AG04449 (cell line): ENCODE measurements at places on chromosomes 13 and 19.
A peak's percentile ranks its signal among the peaks of the same experiment; 100 is the strongest.

DNA sequence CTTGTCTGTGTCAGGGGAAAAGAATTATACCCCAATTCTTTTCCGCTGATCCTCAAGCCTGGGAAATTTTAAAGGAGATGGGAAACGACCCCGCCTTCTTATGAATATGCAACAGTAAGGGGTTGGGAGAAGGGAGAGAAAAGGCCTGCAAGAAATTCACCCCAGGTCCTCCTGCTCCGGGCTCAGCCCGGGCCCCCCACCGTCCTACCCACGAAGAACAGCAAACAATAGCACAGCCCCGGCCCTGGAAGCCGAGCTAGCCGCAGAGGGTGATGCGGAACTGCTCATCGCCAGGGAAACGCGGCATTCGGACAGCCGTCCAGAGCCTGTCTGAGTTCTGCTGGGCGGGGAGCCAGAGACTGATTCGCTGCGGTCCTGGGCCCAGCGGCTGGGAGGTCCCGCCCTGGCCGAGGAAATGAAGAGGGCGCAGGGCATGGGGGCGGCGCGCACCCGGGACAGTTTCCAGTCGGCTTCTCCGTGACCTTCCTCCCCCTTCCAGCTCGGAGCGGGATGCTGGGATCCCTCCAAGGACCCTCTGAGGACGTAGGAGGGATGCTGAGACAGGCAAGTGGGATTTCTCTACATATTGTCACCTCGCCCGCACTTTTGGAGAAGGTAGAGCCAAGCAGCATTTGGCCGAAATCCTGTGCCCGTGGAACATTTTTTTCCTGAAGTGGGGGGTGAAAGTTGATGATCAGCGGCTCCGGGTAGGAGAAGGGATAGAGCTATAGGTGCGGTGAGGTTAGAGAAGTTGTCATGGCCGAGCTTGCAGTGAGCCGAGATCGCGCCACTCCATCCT, 82.3 kb upstream of the C1QTNF9B start:
- no peak for DNase-seq

DNA sequence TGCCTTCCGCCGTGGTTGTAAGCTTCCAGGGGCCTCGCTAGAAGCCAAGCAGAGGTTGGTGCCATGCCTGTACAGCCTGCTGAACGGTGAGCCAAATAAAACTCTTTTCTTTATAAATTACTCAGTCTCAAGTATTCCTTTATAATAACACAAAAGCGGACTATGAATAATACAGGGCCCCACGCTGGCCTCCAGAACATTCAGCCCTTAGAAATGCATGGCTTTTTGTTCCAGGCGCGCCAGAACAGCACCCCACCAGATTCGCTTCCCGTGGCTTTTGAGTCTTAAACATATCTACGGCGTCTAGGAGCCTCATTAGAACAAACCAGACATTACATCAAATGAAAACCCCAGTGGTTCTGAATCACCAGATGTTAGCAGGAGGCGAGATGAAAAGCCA, 75.1 kb downstream of the SLC15A1 start:
- peak; percentile 69 for DNase-seq

- DNase-seq: no peak
Observed at GRCh38 chr13:37277007-37277406, 171.5 kb upstream of the CSNK1A1L start.

DNA sequence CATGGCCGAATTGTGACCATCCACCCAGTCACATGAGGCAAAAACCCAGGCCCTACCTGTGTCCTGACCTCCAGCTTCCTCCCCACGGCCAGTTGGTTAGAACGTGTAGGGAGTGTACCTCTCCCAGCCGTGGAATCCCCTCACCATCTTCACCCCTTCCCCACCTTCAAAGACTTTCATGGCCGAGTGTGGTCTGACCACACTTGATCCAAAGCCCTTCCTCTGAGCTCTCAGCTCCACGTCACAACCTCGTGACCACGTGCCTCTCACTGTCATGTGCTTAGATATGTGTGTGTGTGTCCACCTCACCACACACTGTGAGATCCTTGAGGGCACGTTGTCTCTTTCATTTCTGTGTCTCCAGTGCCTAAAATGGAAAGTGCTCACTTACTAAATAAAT, 48.6 kb upstream of the UBE2L5 start:
- no peak for DNase-seq

GRCh38 chr13:110132225-110132982, 174.6 kb downstream of the COL4A1 start:
- DNase-seq: no peak

DNA sequence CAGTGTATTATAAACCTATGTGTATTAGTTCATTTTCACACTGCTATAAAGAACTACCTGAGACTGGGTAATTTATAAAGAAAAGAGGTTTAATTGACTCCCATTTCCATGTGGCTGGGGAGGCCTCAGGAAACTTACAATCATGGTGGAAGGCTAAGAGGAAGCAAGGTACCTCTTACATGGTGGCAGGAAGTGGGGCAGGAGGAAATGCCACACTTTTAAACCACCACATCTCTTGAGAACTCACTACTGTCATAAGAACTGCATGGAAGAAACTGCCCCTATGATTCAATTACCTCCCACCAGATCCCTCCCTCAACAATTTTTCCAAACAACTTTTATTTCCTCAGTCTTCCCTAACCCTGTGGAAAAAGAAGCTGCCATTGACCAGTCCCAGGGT, 14.5 kb upstream of the TPP2 start:
- no peak for DNase-seq

DNA sequence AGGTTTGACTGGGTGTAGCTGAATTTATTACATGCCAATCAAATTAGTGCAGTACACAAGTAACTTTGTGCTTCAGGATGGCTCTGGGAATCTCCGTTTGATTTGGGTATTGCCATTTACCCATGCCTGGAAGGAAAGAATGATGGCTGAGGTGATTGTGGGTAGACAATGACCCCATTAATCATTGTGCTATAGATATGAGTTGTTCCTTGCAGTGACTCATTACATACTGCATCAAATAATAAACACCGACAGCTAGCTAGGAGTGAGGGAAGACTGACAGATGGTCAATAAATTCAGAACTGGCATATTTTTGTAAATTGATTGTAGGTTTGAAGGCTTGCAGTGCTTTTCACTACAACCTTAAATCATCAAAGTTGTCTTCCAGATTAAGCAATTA, 1069.5 kb downstream of the DIAPH3 start:
- DNase-seq: no peak

DNA sequence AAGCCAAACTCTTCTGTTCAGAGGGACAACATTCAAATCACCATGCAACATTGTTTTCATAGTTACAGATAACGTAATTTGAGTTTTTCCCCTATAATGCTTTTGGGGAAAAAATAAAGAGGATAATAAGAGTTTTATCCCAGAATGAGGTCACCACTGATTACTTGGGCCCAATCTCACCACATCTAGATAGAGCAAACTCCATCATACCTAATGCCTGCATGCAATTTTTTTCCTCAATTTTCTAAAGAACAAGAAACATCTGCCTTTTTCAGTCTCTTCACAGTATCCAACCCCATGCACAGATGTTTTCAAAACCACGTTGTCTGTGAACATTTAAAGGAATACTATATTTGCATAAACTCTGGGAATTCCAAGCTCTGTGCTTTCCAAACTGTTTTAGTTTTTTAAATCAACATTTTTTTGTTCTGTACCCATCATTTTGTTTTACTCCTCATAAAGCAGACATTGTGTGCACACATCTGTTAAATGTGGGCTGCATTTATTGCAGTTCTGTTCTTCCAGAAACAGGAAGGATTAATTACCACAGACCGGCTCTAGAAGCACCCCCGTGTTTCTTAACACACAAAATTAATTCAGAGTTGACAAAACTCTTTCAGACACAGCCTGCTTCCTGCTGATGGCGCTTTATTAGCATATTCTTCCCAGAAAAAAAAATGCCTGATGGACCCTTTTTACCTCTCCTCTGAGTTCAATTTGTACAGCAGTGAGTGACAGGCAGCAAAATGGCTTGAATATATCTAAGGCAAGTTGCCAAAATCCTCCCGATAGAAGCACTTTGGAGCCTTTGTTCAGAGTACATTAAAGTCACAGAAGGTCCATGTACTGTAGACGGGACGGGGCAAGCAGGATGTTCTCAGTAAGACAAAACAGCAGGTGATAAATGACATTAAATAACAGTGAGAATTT, 1171.9 kb downstream of the EFNB2 start:
- DNase-seq: no peak

DNA sequence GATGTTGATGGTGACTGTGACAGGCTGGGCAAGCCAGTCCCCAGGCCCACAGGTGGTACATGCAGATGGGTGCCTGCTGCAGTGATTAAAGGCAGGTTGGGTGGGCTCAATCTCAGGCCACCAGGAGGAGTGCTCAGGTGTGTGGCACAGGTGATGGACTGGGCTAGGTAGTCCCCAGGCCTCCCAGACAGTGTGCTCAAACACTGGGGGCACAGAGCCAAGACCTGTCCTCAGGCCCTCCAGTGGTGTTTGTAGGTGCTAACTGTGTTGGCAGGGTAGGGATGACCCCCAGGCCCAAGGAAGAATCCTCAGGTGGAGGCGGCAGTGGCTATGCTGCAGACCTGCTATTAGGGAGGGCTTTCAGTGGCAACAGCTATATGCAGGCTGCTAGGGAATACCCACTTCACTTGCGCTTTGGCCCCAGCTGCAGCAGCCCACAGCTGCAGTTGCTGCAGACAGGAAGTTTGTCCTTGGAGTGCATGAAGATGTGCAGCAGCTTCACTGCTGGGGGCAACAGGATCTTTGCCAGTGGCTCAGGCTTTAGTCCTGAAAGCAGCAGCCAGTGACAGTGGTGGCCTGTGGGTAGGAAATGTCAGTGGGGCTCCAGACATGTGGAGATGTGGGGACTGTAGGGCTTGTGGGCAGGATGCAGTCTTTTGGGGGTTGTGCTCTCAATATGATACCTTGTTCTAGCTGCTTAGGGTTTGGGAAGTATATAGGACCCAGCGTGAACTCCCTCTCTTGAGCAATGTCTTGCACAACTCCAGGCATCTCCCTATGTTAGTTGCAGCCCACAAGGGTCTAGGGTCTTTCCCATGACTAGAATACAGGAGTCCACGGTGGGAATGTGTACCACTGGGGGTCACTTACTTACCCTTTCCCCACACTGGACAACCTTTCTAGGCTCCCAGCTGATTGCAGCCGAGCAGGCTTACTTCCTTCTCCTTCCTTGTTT, 54.1 kb upstream of the MLNR start:
- DNase-seq: no peak

GRCh38 chr19:3949997-3950859, 17.4 kb downstream of the NMRK2 start:
- DNase-seq: no peak

GRCh38 chr19:38434549-38435051, 1.1 kb downstream of the RYR1 start:
- no peak for DNase-seq

GRCh38 chr13:52650731-52651130, 1.9 kb upstream of the SUGT1 start:
- DNase-seq: no peak

- no peak for DNase-seq
Observed at GRCh38 chr13:21967871-21968270, 297.0 kb downstream of the FGF9 start.

- DNase-seq: no peak
Observed at GRCh38 chr13:45434556-45435371, 16.6 kb upstream of the SLC25A30 start.

GRCh38 chr19:6837525-6837924, 49.9 kb upstream of the ADGRE1 start:
- no peak for DNase-seq

DNA sequence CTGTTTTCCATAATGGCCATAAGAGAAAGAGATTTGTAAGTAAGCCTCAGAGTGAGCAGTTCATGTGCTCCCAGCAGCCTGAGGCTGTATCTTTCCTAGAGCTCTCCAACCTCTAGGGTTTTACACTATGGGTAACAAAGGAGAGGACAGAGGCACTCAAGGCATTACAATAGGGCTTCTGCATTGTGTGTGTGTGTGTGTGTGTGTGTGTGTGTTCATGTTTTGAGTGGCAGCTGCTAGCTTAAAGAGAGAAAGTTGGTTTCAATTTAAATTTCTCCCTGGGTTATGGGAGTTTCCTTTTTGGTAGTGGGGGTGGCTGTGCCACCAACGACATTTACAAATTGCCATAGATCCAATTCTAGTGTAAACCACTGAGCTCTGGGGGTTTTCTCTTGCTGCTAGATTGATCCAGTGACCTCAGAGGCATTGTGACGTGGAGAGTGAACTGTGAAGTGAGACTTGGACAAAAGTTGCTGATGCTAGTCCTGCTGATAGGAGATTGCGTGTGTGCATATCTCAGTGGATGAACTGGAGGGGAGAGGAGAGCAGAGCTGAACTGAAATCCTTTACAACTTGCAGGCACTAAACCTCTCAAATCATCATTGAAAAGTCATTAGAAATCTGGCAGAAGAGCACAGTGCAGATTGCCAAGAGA, 67.2 kb upstream of the OLFM4 start:
- DNase-seq: no peak

- no peak for DNase-seq
Observed at GRCh38 chr19:55691561-55692481, 16.8 kb downstream of the EPN1 start.

DNA sequence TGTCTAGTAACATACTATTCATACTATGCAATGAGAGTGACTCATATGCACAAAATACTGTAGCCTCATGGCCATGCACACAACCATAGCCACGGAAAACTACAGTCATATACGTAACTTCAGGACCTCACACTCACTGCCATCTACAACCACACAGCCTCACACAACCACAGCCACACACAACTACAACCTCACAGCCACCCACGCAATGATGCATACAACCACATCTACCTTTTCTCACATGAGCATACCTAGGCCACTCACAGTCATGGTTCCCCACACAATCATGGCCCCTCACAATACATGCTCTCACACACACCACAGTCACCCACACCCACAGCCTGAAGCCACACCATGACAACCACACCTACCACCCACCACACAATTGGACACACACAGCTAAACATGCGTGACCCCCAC, 8.7 kb upstream of the TNFSF14 start:
- no peak for DNase-seq

- DNase-seq: peak; percentile 65
Observed at GRCh38 chr13:49927755-49928154, 8.4 kb downstream of the SPRYD7 start.

GRCh38 chr19:49333811-49334288, 1.4 kb upstream of the CD37 start:
- no peak for DNase-seq

- no peak for DNase-seq
Observed at GRCh38 chr19:472005-472858, 11.4 kb upstream of the SHC2 start.

DNA sequence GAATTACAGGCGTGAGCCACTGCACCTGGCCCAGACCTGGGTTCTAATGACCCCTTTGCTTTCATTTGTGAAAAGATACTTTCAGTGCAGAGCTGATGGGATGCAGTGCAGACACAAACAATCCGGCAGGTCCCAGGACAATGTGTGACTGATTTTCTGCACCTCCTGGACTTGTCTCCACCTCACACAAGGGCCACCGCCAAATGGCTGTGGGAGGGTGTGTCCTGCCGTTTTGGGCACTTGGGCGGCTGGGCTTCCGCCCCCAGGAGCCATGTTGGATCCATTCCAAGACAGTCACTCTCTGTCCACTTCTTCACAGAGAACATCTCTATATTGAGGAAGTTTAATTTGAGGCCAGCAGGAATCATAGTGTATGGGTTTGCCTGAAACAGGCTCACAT, 112.3 kb upstream of the ZNF507 start:
- DNase-seq: no peak
